ENCODE measurements at places on chromosomes 1 and 21.

DNA sequence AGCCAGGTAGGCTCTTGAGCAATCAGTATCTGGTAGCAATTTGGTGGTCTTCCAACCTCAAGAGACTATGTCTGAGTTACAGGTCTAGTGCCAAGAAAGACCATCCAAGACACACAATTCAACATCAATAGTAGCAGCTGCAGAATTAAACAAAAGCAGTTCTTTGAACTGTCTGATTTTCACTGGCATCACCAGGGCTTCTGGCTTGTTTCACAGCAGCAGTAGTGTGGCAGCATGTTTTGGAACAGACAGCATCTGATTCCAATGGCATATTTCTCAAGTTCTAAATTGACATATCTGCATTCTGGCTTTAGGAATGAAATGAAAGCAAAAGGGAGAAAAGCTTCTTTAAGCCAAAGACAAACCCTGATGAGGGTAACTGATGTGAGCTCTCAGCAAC is 334.7 kb upstream of the PRMT6 start:
- no peak for DNase-seq

- no peak for DNase-seq
Observed at GRCh38 chr1:200096774-200097173, 69.3 kb downstream of the NR5A2 start.

GRCh38 chr21:30042443-30042842 is 102.6 kb upstream of the GRIK1 start:
- no peak for DNase-seq

GRCh38 chr1:87398641-87399040 is 70.0 kb downstream of the LMO4 start:
- no peak for DNase-seq

Measured in activated CD4-positive, CD25-positive, alpha-beta regulatory T cell (primary cell).